Head of caudate nucleus (tissue), 42 donors: ENCODE measurements at places on chromosomes 1 and 21.

DNA sequence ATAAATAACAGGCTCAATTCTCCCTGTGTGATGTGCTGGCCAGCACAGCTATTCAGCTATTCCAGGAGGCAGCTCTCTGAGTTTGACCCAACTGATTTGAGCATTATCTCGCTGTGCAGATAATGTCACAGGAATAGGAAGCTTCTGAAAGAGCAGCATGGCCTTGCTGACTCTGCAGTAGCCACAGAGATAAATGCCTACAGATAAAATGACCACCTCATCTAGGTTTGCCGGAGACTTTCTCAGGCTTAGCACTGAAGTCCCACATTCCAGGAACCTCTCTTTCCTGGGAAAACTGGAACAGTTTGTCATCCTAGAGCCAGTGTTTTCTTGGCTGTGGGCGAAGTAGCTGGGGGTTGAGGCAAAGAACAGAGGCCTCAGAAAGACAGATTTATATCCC, 98.9 kb downstream of the MRPL39 start:
- no peak for DNase-seq

DNA sequence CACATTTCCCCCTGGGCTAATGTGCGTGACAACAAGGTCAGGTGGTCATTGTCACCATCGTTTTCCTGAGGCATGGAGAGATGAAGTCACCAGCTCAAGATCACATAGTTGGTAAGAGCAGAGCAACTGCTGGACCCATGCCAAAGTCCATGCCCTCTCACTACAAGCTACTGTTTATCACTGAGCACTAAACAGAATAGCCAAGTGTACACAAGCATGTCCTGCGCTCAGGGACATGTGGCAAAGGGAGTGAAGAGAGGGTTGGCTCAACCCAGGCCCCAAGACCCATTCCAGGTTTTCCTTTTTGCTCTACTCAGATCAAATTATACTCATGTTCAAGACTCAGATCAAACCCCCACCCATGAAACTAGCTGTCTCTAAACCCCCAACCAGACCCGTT, 20.8 kb downstream of the LRRC52 start:
- DNase-seq = no peak

DNA sequence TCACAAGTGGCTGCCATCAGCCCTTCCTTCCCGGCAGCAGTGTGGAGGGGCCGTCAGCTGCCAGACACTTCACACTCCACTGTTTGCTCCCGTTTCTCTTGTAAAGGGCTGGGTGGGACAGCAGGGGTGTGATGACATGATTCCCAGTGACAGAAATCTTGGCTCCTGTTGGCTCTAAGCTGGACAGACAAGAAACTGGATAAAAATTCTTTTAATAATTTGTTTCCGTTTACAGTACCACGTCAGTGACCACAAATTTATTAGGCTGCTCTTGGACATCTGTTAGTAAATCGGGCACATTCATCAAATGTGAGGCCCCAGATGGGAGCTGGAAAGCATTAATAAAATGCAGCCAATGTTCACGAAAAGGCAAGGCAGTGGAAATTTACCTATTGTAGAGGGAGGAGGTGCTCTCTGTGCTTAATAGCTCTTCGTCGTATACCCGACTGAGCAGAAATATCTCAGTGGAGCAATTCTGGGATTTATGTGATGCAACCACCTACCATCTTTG, 353.7 kb upstream of the GREM2 start:
- DNase-seq = no peak

- DNase-seq = no peak
Observed at GRCh38 chr1:7785108-7785507, 1.0 kb downstream of the PER3 start.

GRCh38 chr1:240149484-240150094, 57.9 kb downstream of the FMN2 start:
- peak; percentile 24 for DNase-seq

DNA sequence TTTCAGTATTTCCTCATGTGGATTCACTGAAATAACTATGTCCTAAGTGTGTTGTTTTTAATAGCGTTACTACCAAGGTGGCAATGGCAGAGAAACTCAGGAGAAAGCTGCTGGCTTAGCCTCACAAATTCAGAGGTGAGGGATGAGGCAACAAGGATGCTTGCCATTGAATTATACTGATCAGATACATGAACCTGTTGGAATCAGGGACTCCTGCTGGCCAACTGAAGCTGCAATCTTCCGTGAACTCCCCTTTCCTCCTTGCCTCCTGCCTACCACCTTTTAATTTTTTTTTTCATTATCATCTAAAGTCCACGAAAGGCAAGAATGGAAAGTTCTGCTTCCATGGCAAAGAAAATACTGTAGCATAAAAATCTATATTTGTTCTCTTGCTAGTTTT, 254.7 kb downstream of the NFIA start:
- no peak for DNase-seq

- no peak for DNase-seq
Observed at GRCh38 chr1:237281481-237281880, 239.5 kb downstream of the RYR2 start.

- no peak for DNase-seq
Observed at GRCh38 chr21:34790834-34791233, 122.0 kb downstream of the CLIC6 start.

DNA sequence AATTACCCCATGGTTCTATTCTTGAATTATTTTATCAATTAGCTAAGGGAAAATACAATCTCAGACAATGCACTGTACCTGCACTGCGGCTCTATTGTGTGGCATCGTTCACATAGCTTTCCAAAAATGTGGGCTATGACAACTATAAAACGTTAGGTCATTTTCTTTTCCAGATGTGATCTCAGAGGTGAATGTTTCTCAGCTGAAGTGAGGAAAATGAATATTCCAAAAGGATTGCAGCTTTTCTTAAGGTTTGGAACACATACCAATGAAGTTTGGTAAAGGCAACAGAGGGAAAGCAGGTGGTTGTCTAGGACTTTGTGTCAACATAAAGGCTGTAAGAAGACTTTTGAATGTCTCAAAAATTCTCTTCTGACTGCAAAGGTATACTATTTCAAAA, 105.5 kb downstream of the NRIP1 start:
- DNase-seq = no peak

GRCh38 chr1:170732252-170732588, 68.3 kb downstream of the PRRX1 start:
- DNase-seq = no peak
